ENCODE measurements at places on chromosomes 5 and 9.

- DNase-seq, result no peak
Measured at GRCh38 chr9:114132550-114132918, 22.8 kb upstream of the COL27A1 start.

DNA sequence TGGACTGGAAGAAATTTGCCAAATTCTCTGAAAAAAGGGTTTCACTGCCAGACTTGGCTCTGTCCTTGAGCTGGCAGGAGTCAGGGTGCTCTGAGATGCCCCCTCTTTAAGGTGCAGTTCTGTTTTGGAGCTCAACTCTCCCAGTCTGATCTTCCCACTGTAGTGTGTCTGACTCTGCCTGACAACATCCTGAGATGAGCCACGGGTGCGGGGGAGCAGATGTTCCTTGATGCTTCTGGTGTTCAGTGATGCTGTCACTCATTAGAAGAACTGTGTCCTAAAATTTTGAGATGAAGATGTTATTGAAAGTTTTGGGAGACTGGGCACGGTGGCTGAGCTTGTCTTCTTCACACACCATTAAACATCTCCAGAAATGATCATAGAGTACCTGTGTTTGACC, 78.2 kb downstream of the BASP1 start:
- no peak for DNase-seq

DNA sequence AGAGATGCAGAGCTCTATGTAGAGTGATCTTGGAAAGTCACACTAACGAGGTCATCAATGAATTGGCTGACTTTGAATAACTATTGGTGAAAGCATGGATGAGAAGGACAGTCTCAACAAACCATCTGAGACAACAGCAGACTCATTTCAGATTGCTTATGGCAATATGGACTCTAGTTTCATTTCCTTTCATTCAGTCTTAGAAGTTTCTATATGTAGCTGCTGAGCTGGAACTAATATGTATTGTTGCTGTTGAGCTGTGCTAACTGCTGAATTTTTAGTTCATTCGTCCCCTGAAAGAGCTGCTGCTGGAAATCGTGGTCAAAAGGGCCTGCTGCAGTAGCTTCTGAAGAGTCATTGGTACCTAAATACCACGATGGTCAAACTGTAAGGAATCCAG, 31.3 kb downstream of the TNFSF15 start:
- DNase-seq, result no peak

GRCh38 chr9:136645352-136645902, 17.3 kb upstream of the EGFL7 start:
- no peak for DNase-seq

- DNase-seq, result no peak
Measured at GRCh38 chr9:135056541-135056940, 30.9 kb upstream of the OLFM1 start.

DNA sequence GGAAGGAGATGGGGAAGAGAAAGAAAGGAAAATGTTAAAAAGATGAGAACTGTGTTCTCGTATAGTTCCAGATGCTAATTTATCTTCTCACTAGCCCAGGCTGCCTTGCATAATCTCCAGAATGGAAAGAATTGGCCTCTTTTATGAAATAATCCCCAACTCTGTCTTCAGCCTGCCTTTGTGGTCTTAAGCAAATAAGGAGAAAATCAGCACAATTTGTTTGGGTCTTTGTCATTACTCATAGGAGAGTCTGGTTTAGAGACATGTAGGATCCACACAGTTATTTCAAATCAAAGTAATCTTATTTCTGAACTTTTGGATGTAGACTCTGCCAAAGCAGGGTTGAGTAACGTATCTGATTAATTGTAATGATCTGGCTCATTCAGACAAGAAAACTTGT, 50.7 kb upstream of the CAMK4 start:
- DNase-seq, result no peak

- DNase-seq, result no peak
Measured at GRCh38 chr5:142600611-142601358, 85.1 kb downstream of the FGF1 start.

GRCh38 chr9:130692321-130692720, 1.3 kb upstream of the EXOSC2 start:
- no peak for DNase-seq
